Right ventricle myocardium superior (tissue), 1 donor: ENCODE measurements at places on chromosomes 11 and 22. TPM values are rescaled to one million over a fixed set of nuclear protein-coding genes. Genes with fewer than 3 reads are reported as not detected.

- DNase-seq, result no peak
Measured at GRCh38 chr11:44008088-44008501, 39.7 kb upstream of the ACCSL start.

GRCh38 chr11:100757646-100758045 lies 70.6 kb downstream of the ARHGAP42 start:
- no peak for DNase-seq

GRCh38 chr11:119115484-119116234 lies 5.7 kb upstream of the HINFP start:
- peak; percentile 77 for DNase-seq

SLC6A5 gene
- not detected for total RNA-seq

SELENOM gene
- total RNA-seq, result 43.4 TPM

DNA sequence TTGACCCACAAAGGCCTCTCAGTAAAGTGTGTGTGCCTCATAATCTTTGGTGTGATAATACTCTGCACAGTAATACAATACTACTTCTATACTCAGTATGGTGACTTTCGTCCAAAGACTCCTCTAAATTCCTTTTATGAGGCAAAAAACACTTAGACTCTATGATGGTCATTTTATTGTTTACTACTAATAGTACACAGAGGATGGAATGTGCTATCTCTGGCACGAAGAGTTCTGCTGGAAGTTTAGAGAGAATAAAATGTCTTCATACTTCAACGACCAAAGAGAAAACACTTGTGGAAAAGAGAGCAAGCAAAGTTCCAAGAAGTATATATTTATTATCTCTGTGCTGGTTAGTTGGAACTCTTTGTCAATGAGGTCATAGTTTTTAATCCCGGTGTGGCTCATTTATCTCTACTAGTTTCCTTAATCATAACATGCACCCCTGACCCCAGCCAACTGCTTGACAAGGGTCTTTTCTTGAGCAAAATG lies 7.5 kb upstream of the CSTF3 start:
- no peak for DNase-seq

GRCh38 chr11:8227156-8228152 lies 36.2 kb downstream of the LMO1 start:
- no peak for DNase-seq

DNA sequence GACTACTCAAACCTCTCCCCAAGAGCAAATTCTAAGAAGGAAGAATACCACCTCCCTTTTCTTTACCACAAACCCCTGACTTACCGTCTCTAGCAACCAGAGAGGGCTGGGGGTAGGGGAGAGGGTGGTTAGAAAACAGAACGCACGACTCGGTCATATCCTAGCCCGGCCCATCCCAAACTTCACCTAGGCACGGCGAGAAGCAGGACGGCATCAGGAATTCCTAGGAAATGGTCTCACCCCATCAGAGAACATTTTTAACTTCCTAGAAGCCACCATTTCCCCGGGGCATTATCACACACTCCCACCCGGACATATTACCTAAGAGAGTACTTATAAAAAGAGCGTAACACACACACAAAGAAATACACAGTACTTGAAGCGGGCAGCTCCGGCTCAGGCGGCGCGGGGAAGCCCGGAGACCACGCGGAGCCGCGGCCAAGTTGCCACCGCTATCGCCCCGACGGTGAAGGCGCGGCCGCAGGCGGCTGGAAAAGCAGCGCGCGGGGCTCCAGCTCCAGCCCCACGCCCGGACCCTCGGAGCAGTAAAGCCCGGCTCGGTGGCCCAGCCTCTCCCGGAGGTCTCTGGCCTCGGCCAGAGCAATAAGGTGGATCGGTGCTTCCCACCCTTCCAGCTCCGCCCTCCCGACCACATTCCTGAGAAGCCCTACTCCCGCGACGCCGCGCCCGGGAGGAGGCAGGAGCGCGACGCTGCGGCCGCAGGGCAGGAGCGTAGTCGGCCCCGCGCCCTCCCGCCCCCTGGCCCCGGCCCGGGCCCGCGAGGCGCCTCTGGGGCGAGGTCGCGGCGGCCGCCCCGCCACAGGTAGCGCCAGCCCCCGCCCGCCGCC lies 878 bp downstream of the RRAS2 start:
- peak; percentile 69 for DNase-seq

CD248 gene
- 15.7 TPM for total RNA-seq

TPBGL gene
- 0.11 TPM for total RNA-seq

GPR83 gene
- total RNA-seq, result 0.27 TPM
